Vein endothelial cell (primary cell): ENCODE measurements at places on chromosomes 4 and X. TPM values are rescaled to one million over a fixed set of nuclear protein-coding genes. Genes with fewer than 3 reads are reported as not detected.

The PALLD gene
- 21.0 and 31.0 TPM in 2 replicates for total RNA-seq

The CT83 gene
- total RNA-seq = not detected in 2 replicates

The AFAP1 gene
- 89.5 and 137 TPM in 2 replicates for total RNA-seq

The WDFY3 gene
- total RNA-seq = 145 and 181 TPM in 2 replicates

The GATA1 gene
- not detected in 2 replicates for total RNA-seq

The HSFX4 gene
- total RNA-seq = not detected in 2 replicates

The MAGEC3 gene
- total RNA-seq = not detected in 2 replicates

The VSIG1 gene
- 0.65 and 5.1 TPM in 2 replicates for total RNA-seq

The GYPE gene
- total RNA-seq = 0.19 and 0.33 TPM in 2 replicates

The NUDT10 gene
- 0.38 TPM in 1 of 2 replicates, not detected in the other for total RNA-seq

The SLC9B1 gene
- 0.57 TPM in 1 of 2 replicates, not detected in the other for total RNA-seq

The XKRX gene
- total RNA-seq = under 0.01 and 0.29 TPM in 2 replicates

The TSPAN7 gene
- 4.2 and 9.6 TPM in 2 replicates for total RNA-seq

The SSX4 gene
- total RNA-seq = not detected in 2 replicates

The CXCL11 gene
- total RNA-seq = 3.9 and 5.2 TPM in 2 replicates

The IBSP gene
- total RNA-seq = not detected in 2 replicates

The MTMR8 gene
- total RNA-seq = 0.65 and 0.86 TPM in 2 replicates

The MAGEA8 gene
- total RNA-seq = not detected in 2 replicates

The NHS gene
- total RNA-seq = under 0.01 and 0.67 TPM in 2 replicates

The RIBC1 gene
- 0.19 TPM in 1 of 2 replicates, not detected in the other for total RNA-seq

The GAB3 gene
- 9.4 and 18.0 TPM in 2 replicates for total RNA-seq

The C4orf51 gene
- total RNA-seq = not detected in 2 replicates

The IL2RG gene
- total RNA-seq = 0.19 TPM in 1 of 2 replicates, not detected in the other

The SULT1E1 gene
- 6.7 and 23.8 TPM in 2 replicates for total RNA-seq
